Right kidney (tissue), 9 donors: ENCODE measurements at places on chromosomes 12 and 14.
A peak's percentile ranks its signal among the peaks of the same experiment; 100 is the strongest.

DNA sequence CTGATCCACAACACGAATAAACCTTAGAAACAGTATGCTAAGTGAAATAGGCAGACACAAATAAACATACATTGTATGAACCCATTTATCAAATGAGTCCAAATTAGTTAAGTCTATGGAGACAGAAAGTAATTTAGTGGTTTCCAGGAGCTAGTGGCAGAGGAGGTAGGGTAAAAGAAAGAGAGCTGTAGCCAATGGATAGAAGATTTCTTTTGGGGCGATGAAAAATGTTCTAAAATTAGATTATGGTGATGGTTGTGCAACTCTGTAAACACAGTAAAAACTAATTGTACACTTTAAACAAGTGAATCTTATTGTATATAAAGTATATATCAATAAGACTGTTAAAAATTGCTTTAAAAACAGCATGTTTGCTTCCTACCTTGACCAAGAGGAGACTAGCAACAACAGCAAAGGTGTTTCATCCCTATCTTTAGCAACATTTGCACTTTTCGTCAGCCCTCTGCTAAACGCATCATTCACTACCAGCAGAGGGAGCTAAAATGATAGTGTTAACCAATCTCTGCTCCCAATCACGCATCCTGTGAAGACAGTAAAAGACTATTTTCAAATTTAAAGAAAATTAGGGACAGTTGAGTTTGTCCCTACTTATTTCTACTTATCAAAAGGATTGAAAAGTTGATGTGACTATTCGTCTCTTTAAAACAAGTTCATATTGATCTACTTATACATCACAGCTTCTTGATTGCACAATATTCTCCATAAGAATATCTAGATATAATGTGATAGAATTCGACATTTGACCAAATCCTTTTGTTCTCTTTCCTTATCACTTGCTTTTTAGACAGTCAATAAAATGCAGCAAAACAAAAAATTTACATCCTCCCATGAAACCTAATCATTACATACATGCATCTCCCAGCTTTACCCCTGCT lies 24.0 kb upstream of the LGR5 start:
- peak; percentile 29 for DNase-seq

GRCh38 chr12:52434760-52435530 lies 774 bp upstream of the KRT75 start:
- no peak for DNase-seq

- DNase-seq = no peak
Observed at GRCh38 chr12:132160601-132161035, 16.4 kb downstream of the NOC4L start.

DNA sequence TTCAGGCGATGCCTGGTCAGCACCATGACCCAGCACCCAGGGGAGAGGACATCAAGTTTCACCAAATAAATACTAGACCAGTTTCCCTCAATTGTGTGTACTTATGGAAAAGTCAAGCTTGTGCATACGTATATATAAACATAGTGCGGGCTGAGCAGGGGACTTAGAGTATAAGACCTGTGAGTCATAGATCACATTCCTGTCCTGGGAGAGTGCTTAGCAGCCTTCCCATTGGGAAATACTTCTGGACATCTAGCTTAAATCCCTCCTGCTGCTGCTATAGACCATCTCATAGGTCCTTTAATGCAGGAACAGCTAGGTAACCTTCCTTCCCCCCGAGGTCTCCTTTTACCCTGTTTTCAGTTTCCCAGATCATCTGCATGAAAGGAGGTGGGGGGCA lies 51.9 kb downstream of the PRMT8 start:
- no peak for DNase-seq

DNA sequence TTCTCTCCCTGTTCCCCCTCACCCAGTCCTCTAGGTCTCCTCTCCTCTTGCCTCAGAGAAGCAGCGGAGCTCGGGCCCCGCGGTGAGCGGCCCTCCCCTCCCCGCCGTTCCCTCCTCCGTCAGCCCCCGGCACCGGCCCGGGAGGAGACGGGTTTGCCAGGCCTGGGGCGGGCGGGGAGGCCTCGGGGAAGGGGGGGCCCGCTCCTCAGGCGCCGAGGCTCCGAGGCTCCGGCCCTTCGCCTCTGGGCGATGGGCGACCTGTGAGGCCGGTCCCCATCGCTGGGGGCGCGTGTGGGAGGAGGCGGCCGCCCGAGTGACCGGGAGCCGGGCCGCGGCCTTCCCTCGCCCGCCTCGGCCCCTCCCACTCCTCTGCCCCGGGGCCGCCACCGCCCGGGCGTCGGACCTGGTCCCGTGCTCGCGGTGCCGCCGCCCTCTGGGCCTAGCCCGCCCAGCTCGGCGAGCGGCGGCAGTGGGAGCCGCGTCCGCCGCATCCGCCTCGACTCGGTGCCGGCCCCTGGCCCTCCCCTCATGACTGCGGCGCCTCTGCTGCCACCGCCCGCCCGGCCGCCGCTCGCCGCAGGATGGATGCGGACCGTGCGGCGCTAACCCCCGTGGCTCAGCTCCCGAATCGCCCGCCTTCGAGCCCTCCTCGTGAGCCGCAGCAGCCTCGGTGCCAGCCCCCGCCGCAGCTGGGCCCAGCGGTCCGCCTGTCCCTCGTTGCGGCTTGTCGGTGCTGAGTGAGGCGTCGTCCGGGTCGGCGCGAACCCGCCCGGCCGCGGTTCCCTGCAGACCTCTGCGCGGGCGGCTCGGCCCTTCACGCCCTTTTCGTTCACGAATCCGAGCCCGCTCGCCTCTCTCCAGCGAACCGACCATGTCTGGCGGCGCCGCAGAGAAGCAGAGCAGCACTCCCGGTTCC lies 574 bp downstream of the WNK1 start:
- DNase-seq = peak; percentile 76

DNA sequence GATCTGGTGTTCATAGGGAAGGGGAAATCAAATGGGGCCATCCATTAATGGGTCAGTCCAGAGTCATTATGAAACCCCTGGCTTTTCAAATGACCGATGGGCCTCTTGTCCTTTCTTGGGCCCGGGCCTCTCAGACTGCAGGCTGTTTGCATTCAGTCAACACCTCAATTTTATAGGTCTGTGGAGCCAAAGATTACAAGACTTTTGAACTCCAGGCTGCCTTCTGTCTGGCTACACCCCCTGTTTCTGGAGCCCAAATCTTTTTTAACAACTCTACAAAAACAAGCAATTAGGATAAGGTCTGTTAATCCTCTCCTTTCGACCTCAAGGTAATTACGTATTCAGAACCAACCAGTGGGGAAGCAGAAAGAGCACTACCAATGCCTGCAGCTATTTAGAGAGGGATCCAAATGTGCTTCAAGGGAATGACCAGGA lies 35.6 kb downstream of the DUSP6 start:
- DNase-seq = peak; percentile 26

DNA sequence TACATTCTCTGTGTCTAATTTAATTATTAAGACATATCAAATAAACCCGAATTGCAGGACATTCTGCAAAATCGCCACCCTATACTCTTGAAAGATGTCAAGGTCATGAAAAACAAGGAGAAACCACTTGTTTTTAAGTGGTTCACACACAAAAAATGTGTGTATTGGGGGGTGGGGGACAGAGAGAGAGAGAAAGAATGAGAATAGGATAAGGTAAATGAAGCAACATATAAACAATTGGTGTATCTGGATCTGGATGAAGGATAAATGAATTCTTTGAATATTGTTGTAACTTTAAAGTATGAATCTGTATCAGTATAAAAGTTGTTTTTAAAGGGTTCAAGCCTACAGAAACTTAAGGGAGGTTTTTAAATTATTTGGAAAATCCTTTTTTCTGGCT lies 72.1 kb downstream of the ARID2 start:
- DNase-seq = no peak

- no peak for DNase-seq
Observed at GRCh38 chr12:67386869-67387565, 117.9 kb downstream of the CAND1 start.

GRCh38 chr12:95083471-95083870 lies 10.1 kb upstream of the NR2C1 start:
- DNase-seq = no peak

DNA sequence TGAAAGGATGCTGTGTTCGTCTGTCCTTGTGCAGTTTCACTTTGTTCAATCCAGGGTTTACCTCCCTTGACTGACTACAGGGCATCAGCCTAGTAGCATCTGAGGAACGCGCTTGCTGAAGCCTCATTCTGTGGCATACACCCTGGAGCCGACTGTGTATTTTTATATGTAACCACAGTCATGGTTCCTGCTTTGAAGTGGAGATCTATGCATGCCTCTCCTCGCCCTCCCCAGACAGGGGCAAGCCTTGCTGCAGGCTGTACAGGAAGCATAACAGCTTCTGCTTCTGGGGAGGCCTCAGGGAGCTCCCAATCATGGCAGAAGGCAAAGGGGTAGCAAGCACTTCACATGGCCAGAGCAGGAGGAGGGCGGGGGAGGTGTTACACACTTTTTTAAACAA lies 262.1 kb downstream of the BCL11B start:
- no peak for DNase-seq

- no peak for DNase-seq
Observed at GRCh38 chr12:124174451-124175348, 120.2 kb upstream of the RFLNA start.

- no peak for DNase-seq
Observed at GRCh38 chr12:60308366-60308991, 712.6 kb downstream of the SLC16A7 start.

DNA sequence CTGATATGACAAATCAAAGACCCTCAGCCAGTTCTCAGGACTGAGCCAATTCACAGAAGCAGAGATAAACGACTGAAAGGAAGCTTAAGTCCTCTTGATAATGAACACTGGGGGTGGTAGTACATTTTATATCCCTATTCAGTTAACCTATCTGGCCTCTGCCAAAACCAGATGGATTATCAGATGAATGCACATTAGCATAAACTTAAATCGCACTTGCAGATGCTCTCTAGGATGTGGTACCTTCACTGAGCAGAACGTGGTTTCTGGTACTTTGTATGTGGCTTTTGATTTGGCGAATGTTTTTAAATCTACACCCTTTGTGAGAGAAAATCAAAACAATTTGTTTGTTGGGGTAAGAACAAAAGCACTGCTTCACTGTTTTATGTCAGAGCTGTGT lies 21.1 kb upstream of the TAS2R14 start:
- DNase-seq = no peak

- no peak for DNase-seq
Observed at GRCh38 chr12:57519796-57520052, 590 bp downstream of the DDIT3 start.

DNA sequence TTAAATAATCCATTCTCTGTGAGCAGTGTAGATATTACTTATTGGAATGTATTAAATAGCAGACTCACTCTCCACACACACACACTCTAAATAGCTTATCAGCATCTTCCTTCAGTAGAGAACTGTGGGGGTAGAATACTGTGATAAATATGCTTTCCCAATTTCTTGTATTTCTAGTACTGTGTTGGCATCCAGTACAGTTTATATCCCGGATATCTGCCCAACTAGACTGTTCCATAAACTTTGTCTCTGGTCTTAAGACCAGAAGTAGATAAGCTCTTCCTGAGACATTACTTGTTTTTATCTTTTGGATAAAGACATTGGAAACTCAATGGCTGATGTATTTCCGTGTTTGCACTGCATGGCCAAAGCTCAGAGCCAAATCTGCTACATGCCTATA lies 136.2 kb upstream of the PDZRN4 start:
- no peak for DNase-seq

DNA sequence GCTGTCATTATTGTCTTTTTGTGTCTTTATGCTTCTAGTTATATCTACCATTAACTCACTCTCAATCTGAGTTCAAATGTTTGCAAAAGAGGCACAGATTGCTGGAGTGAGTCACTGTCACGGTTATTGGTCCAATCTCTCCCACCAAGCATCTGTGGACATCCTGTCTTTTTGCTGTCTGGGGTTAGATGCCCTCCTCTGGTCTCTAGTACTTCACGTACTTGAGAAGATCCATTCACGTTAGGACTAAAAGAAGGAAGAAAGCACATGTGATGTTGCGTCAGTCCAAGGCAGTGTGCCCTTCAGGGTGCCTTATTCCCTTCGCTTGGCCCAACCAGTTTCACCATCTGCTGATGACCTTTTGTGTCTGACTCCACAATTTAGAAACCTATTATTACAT lies 72.3 kb upstream of the STXBP6 start:
- no peak for DNase-seq

DNA sequence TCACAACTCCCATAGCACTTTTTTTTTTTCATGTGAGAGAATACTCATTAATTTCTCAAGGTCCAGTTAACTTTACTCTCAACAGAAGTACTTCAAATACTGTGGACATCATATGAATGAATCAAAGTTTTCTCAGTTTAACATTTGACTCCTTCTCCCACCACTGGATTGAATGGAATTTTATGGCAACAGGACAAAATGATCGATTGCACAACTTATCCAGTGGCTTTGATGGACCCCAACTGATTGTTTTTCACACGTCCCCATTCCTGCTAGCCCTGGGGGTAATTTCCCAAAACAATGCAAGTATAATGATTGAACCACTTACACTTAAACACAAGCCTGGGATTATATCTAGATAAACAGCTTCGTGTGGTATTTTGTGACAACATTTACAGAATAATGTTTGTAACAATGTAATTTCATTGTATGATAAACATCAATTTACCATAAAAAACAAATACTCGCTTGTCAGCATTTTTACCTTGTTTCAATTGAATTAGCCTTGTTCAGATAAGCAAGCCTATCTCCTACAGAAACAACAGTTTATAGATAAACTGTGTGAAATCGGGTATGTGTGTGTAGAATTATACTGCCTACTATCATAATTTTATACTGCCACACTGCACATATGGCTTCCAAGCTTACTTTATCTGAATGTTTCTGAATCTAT lies 60.9 kb downstream of the SOX5 start:
- no peak for DNase-seq

- no peak for DNase-seq
Observed at GRCh38 chr14:72164420-72165228, 232.4 kb downstream of the RGS6 start.

DNA sequence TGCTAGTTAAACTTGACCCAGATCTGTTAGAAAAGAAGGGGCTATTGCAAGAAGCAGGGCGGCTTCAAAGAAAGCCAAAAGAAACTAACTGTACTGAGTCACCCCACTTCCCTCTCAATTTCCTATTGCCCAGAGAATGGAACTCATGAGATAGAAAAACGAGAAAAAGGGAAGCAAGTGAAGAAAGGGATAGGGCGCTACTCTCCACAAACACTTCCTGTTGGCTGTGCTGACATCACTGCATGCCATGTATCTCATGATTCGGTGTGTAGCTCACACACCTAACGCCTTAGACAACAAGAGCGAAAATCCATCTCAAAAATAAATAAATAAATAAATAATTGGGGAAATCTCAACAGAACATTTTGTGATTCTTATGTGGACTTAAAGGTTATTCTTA lies 13.0 kb upstream of the P2RX4 start:
- no peak for DNase-seq

DNA sequence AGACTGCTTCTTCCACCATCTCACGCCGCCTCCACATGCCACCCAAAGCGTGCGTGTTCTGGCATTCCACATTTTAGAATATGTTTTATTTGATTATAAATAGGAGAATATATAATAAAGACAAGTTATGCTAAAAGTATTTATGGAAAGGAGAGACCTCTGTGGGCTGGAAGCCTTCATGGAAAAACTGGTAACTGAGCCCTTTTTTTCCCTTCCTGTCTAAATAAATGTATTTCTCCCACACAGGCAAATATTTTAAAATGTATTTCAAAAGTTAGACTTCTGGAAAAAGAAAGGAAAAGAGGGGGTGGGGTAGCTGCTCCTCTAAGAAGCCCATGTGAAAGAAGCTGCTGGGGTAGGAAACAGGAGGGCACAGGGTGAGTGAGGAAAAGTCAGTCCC lies 16.1 kb upstream of the NR4A1 start:
- no peak for DNase-seq
